ENCODE measurements at places on chromosomes 16 and 17.

GRCh38 chr17:82065638-82066303 lies at the start of gene DUS1L:
DUS1L (minus strand) TSS chr17:82065804; CDS start chr17:82065059, 745 bp downstream.
- peak; percentile 96 for DNase-seq

GRCh38 chr16:78133919-78134318 lies 34.5 kb downstream of the WWOX start:
- DNase-seq, result no peak

GRCh38 chr16:11916524-11917285 lies 949 bp upstream of the GSPT1 start:
- DNase-seq, result no peak

GRCh38 chr16:13680021-13680889 lies 239.7 kb upstream of the ERCC4 start:
- DNase-seq, result no peak

- DNase-seq, result no peak
These were observed 8.9 kb downstream of the ADAD2 start for GRCh38 chr16:84199861-84200260.

DNA sequence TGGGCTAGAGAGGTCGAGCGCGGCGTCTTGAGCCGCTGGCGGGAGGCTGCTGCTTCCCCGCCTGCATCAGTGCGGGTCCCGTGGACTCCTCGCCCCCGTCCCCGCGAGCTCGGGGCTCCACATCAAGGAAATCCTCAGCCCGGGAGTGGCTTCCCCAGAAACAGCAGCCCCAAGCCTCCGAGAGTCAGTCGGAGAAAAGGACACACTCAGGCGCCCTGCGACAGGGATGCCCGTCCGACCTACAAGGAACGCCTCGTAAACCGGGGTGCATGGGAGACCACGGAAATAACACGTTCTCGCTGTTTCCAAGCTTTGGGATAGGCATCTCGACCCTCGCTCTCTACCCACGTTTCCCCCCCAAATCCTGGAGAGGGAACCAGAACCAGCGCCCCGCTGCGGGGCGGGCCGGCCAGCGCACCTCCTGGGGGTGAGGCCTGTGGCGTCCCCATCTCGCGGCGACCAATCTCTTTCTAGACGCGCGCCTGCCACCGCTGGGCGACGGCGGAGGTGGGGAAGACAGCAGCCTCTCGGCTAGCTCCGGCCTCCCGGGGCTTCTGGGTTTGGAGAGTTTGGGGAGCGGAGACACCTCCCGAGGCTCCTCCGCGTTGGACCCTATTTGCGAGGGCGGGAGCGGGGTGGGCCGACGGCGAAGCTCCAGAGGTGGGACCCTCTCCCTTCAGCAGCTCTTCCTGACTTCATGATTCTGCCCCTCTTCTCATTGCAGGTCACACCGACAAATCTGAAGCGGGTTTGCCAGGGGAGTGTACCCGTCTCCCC lies 759 bp upstream of the TP53I13 start:
- DNase-seq, result peak; percentile 92

DNA sequence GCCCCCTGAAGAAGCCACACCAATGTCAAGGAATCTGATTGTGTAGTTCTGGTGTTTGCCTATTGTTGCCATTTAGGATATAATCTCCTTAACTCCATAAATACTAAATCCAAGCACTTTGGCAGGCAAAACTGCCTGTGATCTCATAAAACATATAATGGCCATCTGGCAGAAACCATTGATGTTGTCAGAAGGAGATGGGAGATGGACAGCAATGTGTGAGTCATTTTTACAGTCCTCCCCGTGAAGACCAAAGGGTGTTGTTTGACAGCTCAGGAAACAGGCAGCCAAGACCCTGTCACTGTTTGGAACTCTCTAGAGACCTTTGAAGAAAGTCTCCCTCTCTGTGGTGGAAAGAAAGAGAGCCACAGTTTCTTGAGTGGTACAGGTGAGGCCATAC lies 454.1 kb downstream of the HS3ST3B1 start:
- DNase-seq, result no peak

DNA sequence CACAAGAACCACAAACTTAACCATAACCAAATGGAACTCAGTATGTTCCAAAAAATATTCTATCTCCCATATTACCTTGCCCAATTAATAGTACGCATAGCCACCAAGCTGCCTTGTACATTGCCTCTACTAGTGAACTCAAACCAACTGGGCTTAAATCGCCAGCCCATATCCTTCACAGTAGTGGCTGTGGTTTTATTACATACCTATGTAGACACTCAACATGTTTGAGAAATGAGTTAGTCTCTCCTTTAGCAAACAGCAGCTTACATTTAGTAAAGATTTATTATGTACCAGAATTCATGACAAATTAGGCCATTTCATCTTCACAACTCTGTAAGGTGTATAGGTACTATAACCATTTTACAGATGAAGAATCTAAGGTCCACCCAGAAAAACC lies 41.4 kb downstream of the GRB2 start:
- no peak for DNase-seq

DNA sequence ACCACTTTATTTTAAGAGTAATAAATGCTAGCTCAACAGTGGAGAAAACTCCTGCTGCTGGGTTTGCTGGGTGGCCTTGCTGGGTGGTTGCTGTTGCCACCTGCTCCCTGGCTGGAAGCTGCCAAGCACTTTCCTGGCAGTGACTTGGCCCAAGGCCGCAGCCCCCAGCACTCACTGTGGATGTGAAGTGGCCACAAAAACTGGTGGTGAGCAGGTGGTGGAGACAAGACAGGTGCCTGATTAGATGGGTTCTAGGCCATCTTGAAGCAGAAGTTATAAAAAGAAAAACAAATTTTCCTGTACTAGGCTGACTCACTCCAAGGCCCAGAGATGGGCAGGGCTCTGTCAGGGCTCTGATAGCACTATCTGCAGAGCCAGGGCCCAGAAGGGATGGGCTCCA lies 224.7 kb upstream of the NLRP1 start:
- no peak for DNase-seq

DNA sequence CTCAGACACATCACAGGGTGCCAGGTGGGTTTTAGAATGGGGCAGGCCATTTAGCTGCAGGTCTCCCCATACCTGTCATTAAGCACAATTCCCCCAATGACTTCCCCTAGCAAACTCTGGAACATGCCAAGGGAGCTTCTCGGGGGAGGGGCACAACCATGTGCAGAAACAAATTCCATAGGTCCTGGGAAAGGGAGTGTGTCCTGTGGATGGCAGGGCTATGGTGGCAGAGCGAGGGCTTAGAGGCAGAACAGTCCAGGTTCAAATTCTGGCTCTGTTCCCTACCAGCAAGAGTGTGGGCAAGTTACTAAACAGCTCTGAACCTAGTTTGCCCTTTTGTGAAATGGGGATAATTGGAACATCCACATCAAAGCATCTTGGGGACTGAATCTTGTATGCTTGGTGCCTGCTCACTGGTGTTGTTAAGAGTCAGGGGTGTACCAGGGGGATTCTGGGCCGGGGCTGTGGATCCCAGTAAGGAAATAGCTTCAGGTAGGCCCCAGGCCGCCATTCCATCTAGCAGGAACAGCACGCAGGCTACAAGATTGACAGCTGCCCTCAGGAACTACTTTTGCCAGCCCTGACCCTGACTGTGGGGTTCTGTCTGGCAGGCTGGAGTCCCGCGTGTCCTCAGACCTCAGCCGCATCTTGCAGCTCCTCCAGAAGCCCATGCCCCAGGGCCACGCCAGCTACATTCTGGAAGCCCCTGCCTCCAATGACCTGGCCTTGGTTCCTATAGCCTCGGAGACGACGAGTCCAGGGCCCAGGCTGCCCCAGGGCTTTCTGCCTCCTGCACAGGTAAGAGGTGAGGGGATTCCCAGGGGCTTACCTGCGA lies 5.6 kb upstream of the DCAF7 start:
- no peak for DNase-seq

- no peak for DNase-seq
These were observed 42.2 kb downstream of the CCDC57 start for GRCh38 chr17:82170412-82170961.

- DNase-seq, result no peak
These were observed 61.3 kb upstream of the SIAH1 start for GRCh38 chr16:48446534-48446920.

- DNase-seq, result peak; percentile 17
These were observed 33.9 kb downstream of the ARHGAP27 start for GRCh38 chr17:45398800-45399199.

DNA sequence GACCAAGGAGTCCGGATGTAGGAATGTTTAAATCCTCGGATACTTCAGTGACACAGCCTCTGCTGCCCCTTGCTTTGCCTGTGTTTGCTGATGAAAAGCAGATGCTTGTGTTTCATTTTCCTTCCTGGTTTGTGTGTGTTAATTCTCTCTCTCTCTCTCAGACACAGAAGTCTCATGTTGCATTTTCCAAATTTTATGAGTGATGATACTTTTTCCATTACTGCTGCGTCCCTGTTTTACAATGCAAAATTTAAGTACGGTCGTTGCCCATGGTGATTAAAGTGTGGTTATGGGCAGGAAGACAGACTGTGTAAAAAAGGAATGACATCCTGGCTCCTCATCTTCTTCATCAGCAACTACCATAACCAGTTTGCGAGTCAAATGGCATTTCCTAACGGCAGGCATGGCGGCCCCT lies 5.7 kb downstream of the RMI2 start:
- DNase-seq, result no peak

GRCh38 chr17:74452841-74453661 lies 13.4 kb upstream of the CD300A start:
- no peak for DNase-seq

- DNase-seq, result no peak
These were observed 22.7 kb upstream of the GOT2 start for GRCh38 chr16:58756650-58757332.

DNA sequence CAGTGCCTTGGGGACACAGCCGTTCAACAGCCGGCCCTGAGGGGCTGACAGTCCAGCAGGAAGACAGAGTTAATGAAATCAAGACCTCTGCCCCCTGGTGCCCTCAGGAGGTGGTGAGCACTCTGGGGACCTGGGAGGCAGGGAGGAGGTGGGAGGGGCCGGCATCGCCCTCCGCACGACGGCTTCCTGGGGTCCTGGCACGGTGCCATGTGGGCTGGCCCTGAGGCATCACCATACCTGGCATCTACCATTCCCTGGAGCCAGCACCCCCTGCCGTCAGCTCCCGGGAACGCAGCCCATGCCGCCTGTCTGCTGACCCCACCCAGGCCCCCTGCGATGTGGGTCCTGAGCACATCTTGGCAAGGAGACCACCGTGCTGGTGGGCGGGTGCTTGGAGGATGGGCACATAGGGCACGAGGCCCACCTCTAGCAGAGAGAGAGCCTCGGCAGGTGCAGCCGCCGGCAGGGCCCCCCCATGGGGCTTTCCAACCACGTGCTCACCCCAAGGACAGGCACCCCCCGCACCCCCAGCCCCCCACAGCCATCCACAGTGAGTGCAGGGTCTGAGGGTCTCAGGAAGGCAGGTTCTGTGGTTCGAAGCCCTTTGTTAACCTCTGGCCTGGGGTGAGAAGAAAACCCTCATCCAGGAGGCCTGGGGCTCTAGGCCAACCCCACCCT lies 52.5 kb downstream of the ZFPM1 start:
- peak; percentile 70 for DNase-seq

DNA sequence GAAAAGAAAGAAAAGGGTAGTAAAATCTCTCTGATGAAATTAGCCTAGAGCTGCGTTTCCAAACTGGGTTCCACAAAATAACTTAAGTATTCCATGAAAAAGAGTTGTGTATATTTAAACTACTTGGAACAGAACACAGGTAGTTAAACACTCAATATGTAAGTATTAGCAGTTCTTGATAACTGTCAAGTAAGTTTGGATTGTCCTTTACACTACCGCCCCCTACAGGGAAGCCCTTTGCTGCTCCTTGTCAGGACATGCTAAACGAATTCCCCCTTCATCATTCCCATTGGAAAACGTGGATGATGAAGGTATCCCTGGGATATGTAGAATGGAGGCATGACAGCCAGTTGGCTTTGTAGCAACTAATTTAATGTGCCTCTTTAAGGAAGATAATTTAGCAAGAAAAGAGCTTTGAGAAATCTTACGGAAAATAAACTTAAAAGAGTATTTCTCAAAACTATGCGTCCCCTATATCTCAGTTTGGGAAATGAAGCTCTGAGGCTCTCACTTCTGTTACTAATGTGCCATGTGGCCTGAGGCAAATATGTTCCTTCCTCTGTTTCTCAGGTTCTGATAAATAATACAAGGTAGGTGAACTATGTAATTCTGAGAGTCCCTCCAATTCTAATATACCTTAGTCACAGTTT lies 18.8 kb downstream of the NCBP3 start:
- DNase-seq, result peak; percentile 63

DNA sequence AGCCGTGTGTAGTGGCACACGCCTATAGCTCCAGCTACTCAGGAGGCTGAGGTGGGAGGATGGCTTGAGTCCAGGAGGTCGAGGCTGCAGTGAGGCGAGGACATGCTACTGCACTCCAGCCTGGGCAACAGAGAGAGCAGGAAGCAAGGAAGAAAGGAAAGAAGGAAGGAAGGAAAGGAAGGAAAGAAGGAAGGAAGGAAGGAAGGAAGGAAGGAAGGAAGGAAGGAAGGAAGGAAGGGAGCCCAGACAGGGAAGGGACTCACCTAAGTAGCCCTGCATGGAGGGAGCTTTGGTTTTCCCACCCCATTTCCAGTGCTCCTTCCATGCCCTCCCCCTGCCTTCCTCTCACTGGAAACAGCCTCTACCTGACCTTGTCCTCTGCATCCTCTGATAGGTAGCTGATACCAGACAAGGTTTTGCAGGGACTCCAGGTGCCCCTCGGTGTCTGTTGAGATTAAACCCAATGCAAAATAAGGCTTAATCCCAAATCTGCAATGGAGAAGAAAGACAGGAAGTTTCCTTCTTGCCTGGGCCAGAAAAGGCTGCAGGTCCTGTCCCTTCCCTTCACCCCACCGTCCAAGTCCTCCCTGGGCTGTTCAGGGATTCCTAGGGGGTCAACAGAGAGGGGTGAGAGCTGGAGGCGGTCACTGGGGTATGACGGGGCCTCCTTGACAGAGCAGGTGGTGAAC lies 21.5 kb upstream of the CA4 start:
- DNase-seq, result no peak

DNA sequence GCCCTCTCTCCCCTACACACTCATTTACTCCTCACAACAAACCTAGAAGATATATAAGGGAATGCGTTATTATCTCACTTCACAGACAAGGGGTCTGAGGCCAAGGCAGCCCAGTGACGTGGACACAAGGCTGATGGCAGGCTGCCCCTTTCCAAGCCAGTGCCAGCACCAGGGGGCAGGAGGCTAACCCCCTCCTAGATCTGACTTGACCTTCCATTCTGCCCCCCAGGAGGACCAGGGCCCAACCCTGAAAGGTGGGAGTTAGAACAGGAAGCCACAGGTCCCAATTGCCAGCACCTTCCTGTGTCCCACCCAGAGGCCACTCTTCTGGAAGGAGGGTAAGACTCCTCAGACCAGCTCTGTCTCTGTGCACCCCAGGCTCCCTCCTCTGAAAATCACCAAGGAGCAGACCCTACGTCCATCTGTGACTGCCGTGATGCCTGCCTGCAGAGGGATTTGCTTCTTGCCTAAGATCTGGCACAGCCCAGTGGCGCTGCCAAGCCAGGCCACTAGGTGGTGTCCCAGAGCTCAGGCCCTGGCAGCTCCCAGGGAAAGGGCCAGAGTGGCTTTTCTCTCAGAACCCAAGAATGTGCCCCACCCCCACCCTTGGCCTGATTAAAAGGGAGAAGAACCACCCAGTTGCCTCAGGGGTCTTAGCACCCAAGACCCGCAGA lies 42.4 kb upstream of the MRPS23 start:
- peak; percentile 88 for DNase-seq

- no peak for DNase-seq
These were observed 3.7 kb upstream of the ZNF19 start for GRCh38 chr16:71492786-71493185.
